ENCODE measurements at places on chromosomes 6 and 20.

- DNase-seq: no peak
Measured at GRCh38 chr6:37309046-37309445, 44.7 kb upstream of the RNF8 start.

- DNase-seq: no peak
Measured at GRCh38 chr6:163457637-163458561, 43.4 kb downstream of the QKI start.

DNA sequence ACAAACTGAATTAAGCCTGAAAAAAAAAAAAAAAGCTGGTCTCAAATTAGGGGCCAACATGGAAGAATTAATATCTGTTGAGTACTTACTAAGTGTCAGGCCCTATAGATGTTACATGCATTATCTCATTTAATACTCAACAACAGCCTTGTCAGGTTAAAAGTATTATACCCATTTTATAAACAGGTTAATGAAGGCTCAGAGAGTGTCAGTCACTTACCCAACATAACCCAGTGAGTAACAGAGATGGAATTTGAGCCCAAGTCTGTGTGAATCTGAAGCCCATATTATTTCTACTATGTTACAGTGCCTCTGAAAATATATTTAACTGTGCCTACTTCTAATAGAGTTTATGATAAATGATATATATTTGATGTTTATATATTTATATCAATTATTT is 11.3 kb upstream of the EIF2S2 start:
- DNase-seq: no peak

DNA sequence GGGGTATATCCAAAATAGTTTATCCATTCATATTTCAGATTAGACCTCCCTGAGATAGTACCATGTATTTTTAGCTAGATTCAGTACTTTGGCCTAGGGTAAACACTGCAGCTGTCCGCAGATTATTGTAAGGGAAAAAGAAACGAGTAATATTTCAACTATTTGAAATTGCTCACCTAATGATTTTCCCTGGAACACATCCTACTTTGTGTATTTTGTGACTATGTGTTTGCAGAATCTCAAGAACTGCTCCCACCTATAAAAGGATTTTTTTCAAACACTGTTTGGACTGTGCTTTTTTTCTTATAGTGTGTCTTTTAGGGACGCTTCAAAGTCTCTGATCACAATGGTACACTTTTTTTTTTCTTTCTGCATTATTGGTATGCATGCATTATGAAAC is 42.3 kb downstream of the RGS17 start:
- DNase-seq: no peak

DNA sequence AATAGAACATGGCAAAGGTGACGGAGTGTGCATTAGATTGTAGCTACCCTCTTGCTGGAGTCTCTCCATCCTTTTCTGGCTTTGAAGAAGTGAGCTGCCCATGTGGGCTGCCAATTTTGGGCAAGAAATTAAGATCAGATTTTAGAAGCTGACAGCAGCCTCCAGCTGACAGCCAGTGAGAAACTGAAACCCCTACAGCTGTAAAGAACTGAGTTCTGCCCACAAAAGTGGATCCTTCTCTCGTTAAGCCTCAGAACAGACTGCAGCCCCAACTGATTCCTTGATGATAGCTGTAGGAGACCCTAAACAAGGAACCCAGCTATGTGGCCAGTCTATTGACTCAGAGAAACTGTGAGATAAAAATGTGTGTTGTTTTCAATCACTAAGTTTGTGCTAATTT is 134.1 kb downstream of the CD109 start:
- DNase-seq: no peak

GRCh38 chr6:36677059-36677749 is 1.3 kb upstream of the CDKN1A start:
- no peak for DNase-seq

- peak; percentile 25 for DNase-seq
Measured at GRCh38 chr6:125780540-125781313, 10.0 kb upstream of the NCOA7 start.

GRCh38 chr20:39458452-39458851 is 496.3 kb downstream of the DHX35 start:
- DNase-seq: no peak

DNA sequence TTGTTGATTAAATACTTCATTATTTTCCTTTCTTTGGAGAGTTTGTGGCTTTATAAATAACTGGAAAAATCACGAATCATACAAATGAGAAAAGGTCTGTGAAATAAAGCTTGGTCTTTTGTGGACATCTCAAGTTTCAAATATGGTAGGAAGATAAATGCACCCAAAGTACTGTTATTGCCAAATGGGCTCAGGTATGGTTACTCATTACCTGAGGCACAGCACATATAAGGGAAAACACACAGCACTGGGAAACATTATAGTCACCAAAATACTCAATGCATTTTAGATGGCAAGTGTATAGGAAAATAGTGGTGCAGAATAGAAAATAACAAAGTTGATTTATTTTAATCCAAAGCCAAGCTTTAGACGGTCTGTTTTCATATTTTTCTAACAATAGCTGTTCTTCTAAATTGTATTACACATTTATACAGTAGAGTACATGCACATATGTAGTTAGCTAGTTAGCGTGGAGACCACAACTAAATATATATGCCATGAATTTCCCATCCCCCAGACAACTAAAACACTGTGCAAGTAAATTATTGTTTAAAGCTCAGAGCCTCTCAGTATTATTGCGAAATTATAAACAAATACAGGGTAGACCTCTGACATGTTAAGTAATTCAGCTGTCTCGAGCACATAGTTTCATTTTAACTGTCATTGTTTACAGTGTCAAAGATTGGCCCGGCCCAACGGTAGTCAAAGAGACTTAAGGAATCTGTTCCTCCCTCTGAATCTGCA is 336.0 kb downstream of the SYNE1 start:
- DNase-seq: no peak
